ENCODE measurements at places on chromosomes 7 and 10. TPM values are rescaled to one million over a fixed set of nuclear protein-coding genes. Genes with fewer than 3 reads are reported as not detected.

GRCh38 chr7:134660961-134661376 is 14.3 kb downstream of the BPGM start:
- DNase-seq = no peak

GRCh38 chr7:103796327-103796962 is 193.0 kb downstream of the RELN start:
- DNase-seq = no peak

DNA sequence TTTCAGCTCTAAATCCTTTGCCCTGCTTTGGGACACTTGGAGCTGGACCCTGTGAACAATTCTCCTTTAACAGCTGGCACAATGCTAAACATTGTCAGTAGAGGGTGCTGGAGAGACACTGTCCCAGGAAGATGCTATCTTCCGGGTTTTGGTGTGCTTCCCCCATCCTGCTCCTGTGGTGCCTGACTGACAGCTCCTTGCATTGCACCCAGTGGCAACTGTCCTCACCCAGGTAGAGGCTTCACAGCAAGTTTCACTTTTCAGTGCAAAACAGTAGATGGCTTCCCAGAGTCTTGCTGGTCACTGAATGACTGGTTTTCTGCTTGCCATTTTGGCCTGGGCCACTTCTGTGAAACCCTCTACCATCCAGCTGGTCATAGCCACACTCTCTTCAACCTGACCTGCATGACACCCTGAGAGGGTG is 77.3 kb downstream of the CDC14C start:
- peak; percentile 91 for DNase-seq

GRCh38 chr7:46572691-46573090 is 651.6 kb upstream of the IGFBP3 start:
- no peak for DNase-seq

Gene AGAP9
- polyA plus RNA-seq = 5.8 TPM

Measured in GM23338 (cell line).